HuH-7 (cell line): ENCODE measurements at places on chromosomes 16 and 17.

DNA sequence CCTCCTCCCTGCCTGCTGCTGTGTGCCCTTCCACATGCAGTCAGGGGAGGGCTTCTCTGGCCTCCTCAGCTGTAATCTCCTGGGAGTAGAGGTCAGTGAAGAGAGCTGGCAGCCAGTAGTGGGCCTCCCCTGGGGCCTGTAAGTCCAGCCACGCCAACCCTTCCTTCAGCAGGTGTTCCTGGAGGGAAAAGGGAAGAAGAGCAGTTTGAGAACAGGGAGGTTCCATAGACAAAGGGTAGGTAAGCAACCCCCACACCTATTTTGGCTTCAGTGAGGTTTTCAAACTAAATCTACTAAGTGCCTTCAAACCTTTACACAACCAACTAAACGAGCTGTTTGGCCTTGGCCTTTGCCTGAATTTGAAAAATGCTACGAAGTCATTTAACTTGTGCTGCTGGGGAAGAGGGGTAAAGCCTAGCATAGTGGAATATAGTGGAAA lies 14.2 kb downstream of the SNF8 start:
- DNase-seq = no peak

DNA sequence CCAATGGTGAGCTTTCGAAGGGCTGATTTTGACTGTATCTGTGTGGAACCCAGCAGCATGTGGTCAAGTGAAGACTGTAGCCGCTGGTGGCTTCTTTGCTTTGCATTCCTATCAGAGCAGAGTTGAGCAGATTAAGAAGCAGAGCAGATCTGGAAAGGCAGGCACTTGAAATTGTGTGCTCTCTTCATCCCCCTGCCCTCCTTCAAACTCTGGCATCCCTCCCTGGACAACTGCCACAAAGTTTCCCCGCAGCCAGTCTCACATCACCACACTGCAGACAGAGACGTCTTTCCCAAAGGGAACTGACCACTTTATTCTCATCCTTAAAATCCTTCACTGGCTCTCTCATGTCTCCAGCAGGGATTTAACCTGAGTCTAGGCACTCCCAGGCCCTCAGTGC lies 237.1 kb upstream of the DYNLRB2 start:
- DNase-seq = no peak

DNA sequence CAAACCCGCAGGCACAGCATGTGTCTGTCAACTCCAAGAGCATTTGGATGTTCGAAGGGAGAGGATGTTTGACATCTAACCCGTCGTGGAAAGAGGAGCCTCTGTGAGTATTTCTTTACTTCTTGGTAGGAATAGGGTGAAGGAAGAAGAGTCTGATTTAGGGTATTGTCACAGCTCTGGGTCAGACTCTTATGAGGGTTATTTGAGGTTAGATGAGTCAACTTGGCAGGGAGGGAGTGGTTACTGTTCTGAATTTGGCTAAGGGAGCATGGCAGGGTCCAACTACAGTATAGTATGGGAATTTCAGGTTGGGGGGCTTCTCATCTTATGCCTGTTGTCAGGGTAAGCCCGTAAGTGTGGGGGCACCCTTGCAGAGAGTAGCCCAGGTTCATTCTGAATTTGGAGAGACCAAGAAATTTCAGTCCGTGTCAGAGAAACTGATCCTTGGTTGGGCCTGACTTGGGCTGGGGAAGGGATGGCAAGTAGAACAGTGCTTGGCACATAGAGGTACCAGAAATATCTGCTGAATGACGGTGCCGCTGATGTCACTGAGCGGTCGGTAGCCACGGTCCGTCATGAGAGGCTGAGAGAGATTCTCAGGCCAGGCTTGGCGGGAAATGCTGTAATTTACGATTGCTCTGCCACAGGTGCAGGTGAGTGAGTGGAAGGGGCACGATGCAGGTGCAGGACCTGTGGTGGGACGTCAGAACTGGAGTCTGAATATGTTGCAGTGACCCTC lies 43.2 kb downstream of the MYH3 start:
- no peak for DNase-seq

DNA sequence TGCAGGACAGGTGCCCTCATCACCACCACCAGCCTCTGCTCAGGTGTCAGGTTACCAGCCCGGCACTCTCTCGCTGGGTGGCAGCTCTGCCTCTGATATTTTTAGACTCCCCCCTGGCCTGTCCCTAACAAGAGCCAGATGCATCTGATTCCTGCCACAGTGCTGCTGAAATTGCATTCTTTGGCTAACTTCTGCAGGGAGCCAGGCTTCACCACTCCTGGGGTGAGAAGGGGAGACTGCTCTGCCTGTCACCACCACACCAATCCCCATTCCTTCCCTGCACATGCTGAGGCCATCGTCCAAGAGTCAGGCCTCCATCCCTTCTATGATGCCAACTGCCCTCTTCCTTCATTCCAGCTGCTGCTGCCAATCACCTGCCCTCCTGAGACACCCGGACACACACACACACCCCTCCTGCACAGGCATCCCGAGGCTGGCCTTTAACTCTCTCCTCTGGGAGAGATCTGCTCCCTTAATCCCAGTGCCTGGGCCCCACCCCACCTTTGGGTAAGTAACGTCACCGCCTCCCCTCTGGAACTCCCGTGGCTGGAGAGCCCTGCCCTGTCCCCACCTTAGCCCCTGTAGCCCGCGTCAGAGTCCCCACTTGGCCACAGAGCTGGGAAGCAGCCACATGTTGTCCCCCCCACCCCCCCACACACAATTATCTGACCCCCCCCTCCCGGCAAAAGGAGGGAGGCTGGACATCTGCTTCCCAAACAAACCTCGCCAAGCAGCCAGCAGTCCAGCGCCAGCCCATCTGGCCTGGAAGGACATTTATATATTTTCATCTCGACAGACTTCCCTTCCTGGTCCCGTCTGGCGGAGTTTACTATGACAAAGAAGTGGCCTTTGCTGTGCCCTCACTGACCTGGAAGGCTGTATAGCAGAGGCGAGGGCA lies 2.8 kb downstream of the EMP2 start:
- DNase-seq = no peak

DNA sequence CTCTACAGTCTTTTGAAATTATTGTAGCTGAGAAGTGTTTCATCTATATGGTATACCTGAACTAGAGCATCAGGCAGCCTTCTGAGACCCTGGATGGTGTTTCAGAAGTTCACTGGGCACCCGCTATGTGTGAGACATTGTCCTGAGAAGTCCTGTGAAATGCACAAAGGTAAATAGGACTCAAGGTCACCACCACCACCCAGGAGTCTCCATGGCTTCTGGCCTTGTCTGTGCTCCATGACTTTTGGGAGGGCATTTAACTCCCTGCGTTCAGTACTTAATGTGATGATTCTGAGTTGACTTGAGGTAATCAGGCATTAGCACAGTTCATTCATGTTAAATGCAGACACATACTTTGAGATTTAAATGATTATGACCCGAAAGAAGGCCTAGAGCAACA lies 1.1 kb downstream of the MLYCD start:
- DNase-seq = no peak

DNA sequence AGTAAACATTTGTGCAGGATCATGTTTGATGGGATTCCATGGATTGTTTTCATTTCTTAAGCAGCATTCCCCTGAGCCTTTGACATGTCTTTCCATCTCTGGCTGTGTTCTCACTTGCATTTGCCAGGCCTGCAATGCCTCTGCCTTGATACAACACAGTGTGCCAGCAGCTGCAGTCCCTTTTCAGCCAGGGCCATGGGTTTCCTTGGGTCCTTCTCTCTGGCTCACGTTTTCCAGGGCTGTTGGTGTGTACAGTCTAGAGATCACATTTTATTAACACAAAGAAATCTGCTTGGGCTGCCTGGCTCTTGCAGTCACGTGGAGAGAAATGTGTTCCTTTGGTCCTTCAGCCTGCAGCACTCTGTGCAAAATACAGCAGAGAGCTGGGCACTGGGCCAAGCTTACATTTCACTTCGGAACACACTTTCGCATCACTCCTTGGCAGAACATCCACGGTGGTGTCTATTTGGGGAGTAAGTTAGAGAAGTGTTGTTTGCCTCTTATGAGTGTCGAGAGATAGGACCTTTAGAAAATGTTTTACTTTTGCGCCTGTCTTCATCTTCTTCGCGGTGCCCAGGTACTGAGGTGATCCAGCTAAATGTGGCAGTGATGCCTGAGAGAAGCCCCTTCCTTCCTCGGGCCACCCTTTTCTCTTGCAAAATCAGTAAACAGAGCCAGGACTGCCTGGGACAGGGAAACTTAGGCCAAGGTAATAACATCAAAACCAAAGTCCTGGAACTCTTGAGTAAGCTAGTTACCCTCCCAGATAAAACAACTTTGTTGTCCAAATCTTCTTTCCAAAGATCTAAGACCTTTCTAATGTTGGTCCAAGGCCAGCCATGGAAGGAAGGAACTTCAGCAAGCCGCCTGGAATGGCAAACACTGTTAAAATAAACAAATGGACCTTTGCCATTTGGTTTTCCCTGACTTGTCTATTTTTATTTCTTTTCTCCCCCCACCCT lies 20.9 kb downstream of the HLF start:
- no peak for DNase-seq

DNA sequence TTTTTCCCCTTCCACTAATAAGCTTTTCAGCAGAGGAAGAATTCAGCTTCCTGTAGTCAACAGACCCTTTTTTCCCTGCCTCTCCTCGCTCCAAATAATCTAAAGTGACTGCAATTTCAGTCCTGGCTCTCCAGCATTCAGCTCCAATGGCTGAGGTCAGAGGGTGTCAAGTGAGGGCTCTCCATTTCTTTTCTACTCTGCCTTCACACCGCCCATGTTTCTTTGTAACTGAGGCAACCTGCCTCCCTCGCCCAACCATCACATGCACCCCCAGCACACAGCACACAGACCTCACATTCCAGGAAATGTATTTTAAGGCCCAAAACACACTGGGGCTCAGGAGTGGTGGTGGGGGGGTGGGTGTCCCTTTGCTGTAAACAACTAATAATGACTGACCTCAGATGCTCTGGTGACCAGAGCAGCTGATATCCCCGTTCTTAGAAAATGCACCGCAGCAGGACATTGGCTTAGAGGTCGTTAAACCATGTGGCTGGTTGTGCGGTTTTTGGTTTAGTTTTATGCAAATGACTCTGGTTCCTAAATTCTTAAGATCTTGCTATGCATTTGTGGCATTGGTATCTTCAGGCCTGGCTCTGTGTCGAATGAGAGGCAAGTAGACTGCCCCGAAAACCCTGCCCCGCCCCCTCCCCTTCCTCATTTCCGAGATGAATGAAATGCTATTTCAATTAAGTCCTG lies 203.6 kb downstream of the ZFHX3 start:
- DNase-seq = no peak

- DNase-seq = no peak
These were observed 128.3 kb downstream of the NLK start for GRCh38 chr17:28170771-28171170.

- peak; percentile 82 for DNase-seq
These were observed 200.5 kb downstream of the ZFHX3 start for GRCh38 chr16:72847187-72848027.

DNA sequence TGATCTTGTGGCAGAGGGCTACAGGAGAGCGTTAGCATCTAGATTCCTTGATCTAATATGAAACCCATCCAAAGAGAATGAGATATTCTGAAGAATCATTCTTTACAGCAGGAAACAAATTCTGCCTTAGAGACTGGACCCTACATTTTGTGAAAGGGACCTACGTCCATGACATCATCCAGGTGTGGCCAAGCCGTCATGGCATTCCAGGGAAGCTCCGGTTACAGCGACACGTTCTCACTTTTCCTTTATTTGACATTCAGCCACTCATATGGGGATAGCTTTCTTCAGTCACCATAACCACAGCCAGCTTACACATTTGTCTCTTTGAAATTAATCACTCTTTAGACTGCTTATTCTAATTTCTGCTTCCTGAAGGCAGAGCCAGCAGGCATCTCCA lies 408.1 kb downstream of the XYLT1 start:
- DNase-seq = no peak

DNA sequence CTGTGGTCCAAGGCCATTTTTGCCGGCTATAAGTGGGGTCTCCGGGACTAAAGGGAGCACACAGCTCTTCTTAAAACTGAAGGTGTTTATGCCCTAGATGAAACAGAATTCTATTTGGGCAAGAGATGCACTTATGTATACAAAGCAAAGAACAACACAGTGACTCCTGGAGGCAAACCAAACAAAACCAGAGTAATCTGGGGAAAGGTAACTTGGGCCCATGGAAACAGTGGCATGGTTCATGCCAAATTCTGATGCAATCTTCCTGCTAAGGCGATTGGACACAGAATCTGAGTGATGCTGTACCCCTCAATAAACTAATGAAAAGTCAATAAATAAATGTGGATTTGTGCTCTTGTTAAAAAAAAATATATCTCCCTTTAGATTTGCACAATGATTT lies 20.2 kb upstream of the SHISA9 start:
- DNase-seq = no peak

DNA sequence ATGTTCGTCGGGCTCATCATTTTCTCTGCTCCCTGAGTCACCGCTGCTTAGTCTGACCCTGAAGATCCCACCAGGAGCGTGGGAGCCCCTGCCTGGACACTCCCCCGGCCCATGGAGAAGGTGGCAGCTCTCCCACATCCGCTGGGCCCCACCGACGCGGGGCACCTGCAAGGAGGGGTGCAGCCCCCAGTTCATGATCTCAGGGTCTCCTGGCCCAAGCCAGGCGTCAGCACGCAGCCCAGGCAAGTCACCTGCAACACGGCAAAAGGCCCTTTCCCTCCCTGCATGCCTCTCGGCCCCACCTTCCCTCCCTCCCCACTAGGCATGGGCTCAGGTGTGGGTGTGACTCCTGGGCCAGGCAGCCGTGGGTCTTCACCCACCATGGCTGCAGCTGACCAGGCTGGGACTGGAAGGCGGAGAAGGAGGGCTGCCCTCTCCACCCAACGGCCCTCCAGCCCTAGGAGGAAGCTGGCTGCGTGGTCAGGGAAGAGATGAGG lies 9.7 kb upstream of the CHMP6 start:
- DNase-seq = no peak

GRCh38 chr17:81387100-81388090 lies 7.9 kb upstream of the BAHCC1 start:
- peak; percentile 68 for DNase-seq

- no peak for DNase-seq
These were observed 7.1 kb downstream of the NHERF1 start for GRCh38 chr17:74755533-74755932.

- DNase-seq = no peak
These were observed 60.4 kb upstream of the IRX6 start for GRCh38 chr16:55263271-55264250.

DNA sequence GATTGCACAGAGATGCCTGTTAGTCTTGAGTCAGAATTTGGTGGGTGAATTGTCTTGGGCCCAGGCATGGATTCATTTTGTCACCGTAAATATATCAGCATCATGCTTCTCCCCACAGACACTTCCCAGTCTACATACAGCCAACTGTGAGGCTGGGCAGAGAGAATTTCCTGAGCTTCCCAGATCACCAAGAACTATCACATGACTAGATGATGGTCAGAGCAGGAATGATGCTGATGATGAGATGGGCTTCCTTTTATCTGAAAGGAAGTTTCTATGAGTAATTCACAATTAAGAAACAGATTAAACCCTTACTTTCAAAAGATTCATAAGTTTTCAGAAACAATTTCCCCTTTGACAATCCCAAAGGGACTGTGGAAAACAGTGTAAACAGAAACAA lies 323 bp upstream of the KRTAP9-9 start:
- DNase-seq = no peak

GRCh38 chr17:47929218-47930000 lies 12.0 kb upstream of the PNPO start:
- no peak for DNase-seq
